ENCODE measurements at places on chromosomes 6 and 20.
A peak's percentile ranks its signal among the peaks of the same experiment; 100 is the strongest.

DNA sequence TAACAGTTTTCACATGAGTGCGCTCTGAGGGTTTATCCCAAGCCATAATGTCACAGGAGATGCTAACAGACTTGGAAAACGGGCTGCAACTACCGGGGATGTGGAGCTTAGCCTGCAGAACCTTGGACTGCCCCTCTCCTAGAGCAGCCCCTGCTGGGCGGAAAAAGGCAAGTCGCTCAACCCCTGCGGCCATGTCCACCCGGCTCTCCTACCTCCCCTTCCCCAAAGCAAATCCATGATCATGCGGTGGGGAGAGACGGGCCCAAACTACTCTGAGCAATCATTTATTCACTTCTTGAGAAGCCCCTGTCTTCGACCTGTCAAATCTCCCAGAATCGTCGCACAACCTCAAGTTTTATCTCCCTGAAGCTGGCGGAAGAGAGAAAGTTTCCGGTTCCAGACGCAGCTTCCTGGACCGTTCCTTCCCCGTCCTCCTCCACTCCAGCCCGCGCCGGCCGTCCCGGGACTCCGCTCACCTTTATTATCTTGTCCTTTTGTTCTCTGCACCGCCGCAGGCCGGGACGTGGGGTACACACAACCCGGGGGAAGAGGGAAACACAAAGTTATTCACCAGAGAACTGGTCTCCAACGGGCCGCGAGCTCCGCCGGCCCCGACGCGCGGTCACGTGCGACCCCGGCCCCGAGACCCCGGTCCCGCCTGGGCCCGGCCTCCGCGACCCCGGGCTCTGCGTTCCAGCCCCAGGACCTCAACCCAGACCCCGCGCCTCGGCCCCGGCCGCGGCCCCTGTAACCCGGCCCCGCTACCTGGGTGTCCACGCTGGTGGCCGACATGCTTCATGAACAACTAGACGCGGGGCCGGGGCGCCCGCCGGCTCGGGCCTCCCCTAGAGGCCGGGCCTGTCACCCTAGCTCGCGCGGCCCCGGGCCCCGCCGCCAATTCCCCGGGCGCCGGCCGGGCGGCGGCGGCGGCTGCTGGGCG, 560 bp downstream of the YTHDF1 start:
- no peak for DNase-seq

- no peak for DNase-seq
These were observed 180.0 kb downstream of the TMEM242 start for GRCh38 chr6:157143171-157143889.

DNA sequence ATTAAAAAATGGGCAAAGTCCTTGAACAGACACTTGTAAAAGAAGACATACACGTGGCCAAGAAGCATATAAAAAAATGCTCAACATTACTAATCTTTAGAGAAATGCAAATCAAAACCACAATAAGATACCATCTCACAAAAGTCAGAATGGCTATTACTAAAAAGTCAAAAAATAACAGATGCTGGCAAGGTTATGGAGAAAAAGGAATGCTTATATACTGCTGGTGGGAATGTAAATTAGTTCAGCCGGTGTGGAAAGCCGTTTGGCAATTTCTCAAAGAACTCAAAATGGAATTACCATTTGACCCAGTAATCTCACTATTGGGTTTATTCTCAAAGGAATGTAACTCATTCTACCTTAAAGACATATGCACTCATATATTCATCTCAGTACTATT, 166.6 kb downstream of the KHDC1L start:
- no peak for DNase-seq

- no peak for DNase-seq
These were observed 16.2 kb downstream of the GABRR2 start for GRCh38 chr6:89298680-89299465.

GRCh38 chr6:33628401-33628964, 7.4 kb downstream of the ITPR3 start:
- no peak for DNase-seq

DNA sequence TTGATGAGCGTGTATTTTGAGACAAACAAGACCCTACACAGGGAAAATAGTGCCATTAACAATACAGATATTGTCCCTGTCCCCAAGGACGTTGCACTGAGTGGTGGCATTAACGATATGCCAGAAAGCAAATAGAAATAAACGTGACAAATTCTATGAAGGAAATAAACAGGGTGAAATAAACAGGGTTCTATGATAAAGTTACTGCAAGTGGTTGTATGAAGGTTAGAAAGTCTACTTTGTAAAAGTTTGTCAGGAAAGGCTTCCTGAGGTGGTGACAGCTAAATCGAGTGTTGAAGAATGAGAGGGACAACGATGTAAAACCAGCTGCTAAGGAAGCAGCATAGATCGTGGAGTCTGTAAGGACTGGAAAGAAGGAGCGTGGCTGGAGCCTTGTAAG, 380.2 kb downstream of the LAMA2 start:
- DNase-seq: no peak

GRCh38 chr6:118240878-118241528, 307.1 kb upstream of the PLN start:
- no peak for DNase-seq

DNA sequence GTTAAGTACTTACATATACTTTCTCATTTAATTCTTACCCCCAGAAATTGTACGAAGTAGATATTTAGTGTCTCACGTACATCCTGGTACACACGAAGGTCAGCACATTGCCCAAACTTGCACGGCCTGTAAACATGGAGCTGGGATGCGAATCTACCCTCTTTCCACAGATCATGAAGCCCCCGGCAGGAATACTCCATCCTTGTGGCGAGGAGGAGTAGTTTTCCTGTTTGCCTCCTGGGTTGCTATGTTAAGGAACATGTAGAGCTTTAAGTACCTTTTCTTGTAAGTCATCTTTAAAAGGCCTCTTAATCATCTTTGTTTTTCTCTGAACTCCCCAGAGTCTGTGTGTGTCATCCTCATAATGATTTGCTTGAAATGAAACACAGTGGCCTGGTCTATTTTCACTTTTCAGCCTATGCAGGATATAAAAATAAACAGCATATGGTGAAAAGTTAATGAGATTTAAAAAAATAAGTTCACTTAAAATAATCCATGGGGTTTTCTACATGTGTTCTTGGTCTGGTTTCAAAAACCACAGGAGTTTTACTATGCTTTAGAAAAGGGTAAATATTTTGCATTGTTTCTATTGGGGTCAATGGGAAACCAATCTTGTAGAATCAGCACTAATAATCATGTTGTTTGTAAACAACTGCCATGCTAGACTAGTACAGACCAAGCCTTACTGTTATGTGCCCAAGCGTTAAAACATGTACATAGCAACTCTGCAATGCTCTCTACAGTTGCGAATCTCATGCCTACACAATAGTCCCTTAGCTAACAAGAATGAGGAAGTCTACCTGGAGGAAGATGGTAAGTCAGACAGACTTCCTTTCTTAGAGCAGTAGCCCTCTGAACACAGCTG, 9.3 kb upstream of the ARID1B start:
- DNase-seq: no peak

GRCh38 chr6:128063850-128064539, 163.1 kb upstream of the THEMIS start:
- DNase-seq: no peak

DNA sequence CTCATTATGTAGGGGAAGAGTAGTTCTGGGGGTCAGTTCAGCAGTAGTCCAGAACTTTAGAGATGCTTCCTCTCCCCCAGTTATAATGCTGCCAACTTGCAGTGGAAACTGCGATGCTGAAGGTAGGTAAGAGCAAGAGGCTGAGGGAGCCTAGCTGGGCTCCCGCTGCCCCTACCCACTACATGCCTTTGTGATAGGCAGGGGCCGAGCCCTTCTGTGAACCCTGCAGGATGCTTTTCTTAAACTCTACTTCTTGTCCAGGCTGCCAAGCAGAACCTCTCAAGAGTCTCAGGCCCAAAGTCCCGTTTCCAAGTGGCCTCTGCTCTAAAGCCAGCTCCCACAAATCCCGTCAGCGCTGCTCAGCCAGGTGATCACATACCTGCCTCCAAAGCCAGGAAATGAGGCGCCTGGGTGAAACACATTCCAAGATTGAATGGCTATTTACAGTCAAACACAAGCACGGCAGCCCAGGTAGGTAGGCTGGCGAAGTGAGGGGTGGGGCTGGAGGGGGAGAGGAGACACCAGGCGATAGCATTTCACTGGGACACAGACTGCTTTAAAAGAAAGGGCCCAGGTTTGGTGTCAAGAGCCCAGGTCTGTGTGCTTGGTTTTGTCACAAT, 150.7 kb downstream of the CD24 start:
- DNase-seq: no peak

DNA sequence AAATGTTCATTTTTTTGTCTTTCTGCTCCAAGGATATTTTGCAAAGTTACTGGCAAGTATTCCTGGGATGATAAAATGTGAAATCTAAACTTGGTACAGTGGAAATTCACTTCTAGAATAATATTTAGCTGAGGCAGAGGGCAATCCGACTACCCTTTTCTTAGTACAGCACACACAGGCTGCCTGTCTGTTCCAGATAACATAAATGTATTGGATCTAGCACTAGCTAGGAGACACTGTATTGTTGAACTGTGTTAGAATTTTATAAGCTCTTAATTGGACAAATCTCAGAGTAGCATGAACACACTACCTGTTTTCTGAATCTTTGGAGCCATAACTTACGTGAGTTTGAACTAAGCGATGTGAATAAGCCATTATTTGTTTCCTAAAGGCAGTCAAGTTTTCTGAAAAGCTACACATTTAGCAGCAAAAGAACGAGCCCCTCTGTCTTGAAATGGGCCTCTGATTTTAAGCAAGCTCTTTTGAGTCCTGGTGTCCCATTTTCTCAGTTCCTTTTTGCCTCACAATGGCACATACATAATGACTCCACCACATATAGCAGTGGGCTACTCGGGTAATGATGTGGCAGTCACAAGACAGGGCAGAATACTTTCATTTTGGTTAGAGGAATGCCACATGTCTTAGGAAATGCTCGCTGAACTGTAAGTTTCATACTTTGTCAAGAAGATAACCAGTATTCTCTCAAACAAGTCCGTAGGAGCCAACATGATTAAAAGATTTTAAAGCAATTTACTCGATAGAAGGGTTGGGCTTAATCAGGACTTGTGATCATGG, 116.5 kb upstream of the ESR1 start:
- DNase-seq: no peak

GRCh38 chr20:1893721-1894470, 1.3 kb upstream of the SIRPA start:
- peak; percentile 18 for DNase-seq

DNA sequence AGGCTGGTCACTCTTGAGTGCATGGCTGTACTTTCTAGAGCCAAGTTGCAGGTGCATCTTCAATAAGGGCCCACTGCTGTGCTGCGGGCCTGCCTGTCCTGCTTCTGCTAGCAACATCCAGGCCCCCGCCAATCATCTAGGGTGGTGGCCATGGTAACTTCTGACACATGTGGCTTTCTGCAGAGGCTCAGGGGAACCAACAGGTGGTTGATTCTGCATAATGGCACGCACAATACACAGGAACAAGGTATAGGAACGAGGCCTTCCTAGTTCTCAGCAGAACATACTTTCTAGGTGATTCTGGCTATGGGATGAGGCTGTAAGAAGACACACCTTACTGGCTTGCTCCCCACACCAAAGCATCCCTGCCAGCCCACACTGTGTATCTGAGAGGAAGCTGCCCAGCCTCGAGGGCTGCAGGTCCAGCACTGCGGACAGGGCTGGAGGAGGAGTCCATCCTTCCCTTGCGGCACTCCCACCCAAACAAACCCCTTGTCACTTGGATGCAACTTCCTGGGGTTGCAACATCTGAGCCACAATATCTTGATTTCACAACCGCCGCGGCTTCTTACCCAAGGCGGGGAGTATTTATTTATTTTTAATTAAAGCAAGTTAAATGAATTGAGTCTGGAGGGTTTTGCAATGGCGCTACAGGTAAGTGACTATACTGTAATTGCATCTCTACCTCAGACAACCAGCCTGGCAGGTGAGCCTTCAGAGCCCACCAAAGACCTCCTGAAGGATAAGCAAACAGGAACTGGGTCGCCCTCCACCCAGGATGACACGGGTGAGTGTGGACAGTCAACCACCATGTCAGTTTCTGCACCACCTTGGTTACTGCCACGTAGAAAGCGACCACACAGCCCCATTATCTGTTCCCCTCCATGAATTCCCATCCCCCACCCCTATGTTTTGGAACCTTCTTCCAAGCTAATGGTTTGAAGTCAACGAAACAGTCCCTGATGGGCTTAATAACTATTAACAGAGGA, 49.6 kb downstream of the SULF2 start:
- DNase-seq: no peak

DNA sequence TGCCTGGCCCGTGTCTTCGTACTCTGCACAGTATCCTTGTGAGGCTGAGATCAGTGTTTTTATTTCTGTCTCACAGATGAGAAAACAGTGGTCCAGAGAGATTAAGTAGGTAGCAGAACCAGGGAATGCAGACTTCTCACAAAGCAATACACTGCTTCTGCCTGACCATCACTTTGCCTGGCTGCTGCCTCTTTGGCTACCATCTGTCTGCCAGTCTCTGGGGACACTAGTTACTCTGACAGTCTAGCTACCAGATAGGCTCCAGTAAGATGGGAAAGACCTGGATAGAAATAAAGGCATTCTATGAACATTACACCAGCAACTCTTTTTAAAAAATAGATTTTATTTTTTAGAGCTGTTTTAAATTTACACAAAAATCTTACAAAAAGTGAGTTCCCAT, 96.9 kb downstream of the PHACTR3 start:
- DNase-seq: no peak

DNA sequence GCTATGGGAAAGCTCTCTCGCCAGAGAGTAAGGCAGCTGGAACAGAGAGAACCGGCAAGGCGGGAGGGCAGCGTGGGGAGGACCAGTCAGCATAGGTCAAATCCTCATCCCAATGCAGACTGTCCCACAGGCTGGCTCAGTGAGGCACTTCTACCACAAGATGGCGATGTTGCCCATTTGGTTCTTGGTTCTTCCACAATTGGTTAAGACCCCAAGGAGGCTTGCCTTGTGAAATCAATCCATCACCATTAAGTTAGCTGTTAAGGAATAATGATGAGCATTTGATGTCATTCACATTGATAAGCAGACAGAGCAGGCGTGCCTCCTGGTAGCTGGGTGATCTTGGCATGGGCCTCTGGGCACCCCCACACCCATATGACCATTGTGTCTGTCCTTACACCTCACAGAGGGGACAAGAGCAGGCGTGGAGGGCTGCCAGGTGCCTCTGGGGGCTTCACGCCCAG, 2.4 kb downstream of the CSTL1 start:
- peak; percentile 44 for DNase-seq

- DNase-seq: no peak
These were observed 6.5 kb upstream of the BCAS4 start for GRCh38 chr20:50788045-50788991.

GRCh38 chr20:54025251-54025771, 45.1 kb downstream of the BCAS1 start:
- DNase-seq: no peak

GRCh38 chr6:40918040-40918651, 120.9 kb downstream of the UNC5CL start:
- no peak for DNase-seq

- no peak for DNase-seq
These were observed 917.9 kb downstream of the KIF16B start for GRCh38 chr20:15655295-15655874.
